ENCODE measurements at places on chromosomes 5 and 9.

DNA sequence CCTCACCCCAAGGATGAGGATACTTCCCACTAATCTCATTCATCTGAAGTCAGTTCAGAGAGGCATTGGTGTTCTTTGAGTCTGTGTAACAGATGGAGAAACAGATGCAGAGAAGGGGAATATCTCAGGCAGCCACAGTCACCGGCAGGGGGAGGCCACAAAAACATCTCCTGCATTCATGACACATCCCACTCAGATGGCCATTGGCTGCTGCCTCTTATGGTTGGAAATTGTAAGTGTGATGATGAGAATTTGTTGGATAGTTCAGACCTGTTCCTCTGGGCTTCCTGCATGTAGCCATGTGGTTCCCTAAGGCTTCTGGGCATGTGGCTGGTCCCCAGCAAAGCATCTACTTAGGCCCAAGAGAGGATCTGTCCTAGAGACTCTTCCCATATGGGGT lies 45.9 kb upstream of the GABRP start:
- no peak for DNase-seq

DNA sequence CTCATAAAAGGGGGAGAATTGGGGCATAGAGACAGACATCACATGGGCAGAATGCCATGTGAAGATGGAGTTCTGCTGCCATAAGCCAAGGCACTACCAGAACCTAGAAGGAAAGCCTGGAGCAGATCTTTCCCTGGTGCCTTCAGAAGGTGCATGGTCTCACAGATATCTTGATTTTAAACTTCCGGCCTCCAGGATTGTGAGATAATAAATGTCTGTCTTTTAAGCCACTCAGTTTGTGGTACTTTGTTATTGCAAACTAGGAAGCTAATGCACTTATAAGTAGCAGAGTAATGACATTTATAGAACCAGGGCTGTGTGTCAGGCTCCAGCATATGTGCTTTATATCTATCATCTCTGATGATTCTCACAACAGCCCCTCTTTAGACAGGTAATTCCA lies 130.4 kb downstream of the ASTN2 start:
- DNase-seq, result no peak

GRCh38 chr5:102682101-102682647 lies 72.9 kb upstream of the PAM start:
- DNase-seq, result no peak

DNA sequence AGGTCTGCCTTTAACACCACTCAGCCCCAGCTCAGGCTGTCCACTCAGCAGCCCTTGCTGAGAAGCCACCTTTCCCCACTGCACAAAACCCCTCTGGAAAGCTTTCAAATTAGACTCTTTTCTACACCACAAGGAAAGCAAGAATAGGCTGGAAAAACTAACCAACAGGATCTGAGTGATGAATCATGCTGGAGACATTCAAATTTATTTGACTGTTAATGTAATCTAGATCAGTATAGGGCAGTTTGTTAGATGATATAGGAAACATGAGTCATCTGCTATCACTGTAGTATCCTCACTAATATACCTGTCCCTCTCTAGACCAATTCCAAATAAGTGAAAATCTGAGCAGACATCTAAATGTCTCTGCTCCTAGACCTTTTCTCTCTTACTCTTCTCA lies 127.8 kb upstream of the PAM start:
- DNase-seq, result no peak

- no peak for DNase-seq
Measured at GRCh38 chr9:137315581-137316011, 13.5 kb upstream of the NRARP start.

- no peak for DNase-seq
Measured at GRCh38 chr9:37271679-37272078, 150.8 kb upstream of the GRHPR start.

GRCh38 chr9:121901616-121902015 lies 191.5 kb downstream of the TTLL11 start:
- DNase-seq, result no peak

Measured in stimulated activated CD4-positive, alpha-beta T cell treated with anti-CD3 and anti-CD28 coated beads, Interleukin-12 subunit alpha, Interleukin-12 subunit beta, amount 100 ng/mL, for 24 hours (primary cell).